ENCODE measurements at places on chromosomes 16 and 17.
A peak's percentile ranks its signal among the peaks of the same experiment; 100 is the strongest.

DNA sequence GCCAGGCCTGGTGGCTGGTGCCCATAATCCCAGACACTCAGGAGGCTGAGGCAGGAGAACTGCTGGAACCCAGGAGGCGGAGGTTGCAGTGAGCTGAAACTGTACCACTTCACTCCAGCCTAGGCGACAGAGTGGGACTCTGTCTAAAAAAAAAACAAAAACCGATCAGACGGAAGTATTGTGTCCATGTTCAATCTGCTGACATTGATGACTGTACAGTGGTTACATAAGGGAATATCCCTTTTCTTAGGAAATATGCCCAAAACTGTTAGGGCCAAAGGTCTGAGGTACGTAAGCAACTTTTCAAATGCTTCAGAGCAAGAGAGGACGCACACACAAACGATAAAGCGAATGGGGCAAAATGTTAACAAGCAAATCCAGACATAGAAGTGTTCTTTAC lies 69.8 kb upstream of the DNAH17 start:
- H3K4me3 ChIP-seq = no peak overlapping the region
- no peaks in the 10 kb centered on the region for H3K36me3 ChIP-seq
- H3K27ac ChIP-seq = no peak overlapping the region
- no peak for DNase-seq

GRCh38 chr16:63385714-63386432 lies 1349.6 kb upstream of the CDH8 start:
- no peaks in the 10 kb centered on the region for H3K36me3 ChIP-seq
- no peak overlapping the region for H3K27ac ChIP-seq
- H3K4me1 ChIP-seq = no peaks in the 10 kb centered on the region
- H3K4me3 ChIP-seq = no peak overlapping the region

GRCh38 chr17:68849673-68850610 lies 105.2 kb downstream of the ABCA8 start:
- H3K4me1 ChIP-seq = no peaks in the 10 kb centered on the region
- no peaks in the 10 kb centered on the region for H3K27me3 ChIP-seq
- no peak for DNase-seq
- no peak overlapping the region for H3K4me3 ChIP-seq

DNA sequence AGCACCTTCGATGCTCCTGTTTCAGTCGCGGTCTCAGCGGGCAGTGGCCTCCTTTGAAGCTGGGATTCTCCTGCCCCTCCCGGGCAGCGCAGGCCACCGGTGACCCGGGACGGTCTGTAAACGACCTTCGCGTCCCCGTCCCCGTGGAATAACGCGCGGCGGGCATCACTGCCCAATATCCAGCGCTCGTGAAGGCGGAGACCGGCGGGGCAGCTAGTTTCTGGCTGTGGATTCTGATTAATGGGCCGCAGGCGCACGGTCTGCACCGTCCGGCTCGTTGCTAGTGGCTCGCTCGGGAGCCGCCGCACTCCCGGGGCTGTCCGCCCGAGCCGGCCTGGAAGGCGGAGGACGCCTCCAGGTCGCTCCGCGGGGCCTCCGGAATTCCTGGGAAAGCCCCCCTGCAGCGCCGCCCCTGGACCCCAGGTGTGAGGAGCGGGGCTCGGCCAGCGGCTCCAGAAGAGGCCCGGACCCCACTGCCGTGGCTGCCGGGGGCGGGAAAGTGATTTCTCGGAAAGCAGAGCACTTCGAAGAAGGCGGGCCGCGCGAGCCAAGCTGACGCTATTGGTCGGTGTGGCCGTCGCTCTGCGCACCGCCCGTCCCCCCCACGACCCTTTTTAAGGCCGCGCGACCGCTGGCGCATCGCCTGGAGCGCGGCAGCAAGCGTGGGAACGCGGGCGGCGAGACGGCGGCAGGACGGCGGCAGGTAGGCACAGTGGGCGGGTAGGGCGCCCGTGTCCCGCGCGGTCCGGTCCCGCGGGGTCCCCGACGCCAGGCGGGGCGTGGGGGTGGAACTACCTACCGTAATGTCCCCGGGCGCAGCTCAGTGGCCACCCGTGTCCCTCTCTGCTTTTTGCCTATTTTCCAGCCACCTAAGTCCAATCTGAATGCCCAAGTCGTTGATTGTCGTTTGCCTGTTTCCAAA lies at the start of gene IRF8:
Gene IRF8, plus strand, starts transcription at position 642 of the 922 bp plus-strand sequence. CDS start 3,854 bp downstream, outside the sequence.
- H3K4me1 ChIP-seq = peaks cover 25% of the 10 kb centered on the region
- peak; percentile 81 for DNase-seq
- H3K27ac ChIP-seq = no peak within 1 kb of the TSS
- peak within 1 kb of the TSS; percentile 53 for H3K4me3 ChIP-seq

DNA sequence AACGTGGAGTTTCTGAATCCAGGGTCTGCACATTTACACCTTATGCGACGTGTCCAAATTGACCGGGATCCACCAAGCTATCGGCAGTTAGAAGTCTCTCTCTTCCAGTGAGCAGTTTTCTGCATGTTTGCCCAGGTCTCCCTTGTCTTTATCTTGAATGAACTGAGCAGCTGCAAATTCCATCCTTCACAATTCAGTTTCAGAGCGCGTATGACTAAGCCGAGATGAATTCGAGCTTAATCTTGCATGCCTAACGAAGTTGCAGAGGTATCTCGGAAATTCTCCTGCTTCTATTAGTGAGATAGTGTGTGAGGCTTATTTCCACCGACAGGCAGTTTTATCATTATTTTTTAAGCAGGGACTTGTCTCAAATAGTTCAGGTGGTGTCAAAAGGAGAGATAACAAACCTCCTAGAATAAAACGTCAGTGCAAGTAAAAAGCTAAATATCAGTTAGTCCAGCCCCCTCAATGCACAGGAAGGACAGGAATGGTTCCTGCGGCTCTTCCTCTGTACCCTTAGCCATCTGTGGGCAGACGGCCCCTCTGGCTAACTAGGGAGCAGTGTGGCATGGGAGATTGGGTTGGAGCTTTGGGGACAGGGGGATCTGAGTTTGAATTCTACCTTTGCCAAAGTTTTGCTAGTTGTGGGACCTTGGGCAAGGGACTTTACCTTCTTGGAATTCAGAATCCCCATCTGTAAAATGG lies 93.0 kb upstream of the GPR139 start:
- H3K27ac ChIP-seq = no peak overlapping the region
- H3K27me3 ChIP-seq = no peaks in the 10 kb centered on the region
- no peaks in the 10 kb centered on the region for H3K4me1 ChIP-seq
- H3K4me3 ChIP-seq = no peak overlapping the region
- no peaks in the 10 kb centered on the region for H3K36me3 ChIP-seq

DNA sequence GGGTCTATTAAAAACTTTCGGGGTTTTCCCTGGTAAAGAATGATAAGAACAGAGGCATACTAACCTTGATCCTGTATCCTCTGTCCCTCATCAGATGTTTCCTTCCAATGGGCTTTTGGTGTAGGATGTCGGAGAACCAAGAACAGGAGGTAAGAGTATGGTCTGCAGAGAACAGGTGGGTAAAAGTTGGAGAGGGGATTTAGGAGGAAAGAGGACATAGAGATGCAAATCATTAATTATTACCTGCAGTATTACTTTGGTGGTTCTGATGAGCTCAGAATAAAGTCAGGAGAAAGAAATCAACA lies 4.3 kb downstream of the SNX11 start:
- no peak for DNase-seq
- no peaks in the 10 kb centered on the region for H3K36me3 ChIP-seq
- no peak overlapping the region for H3K4me3 ChIP-seq
- peaks cover 5% of the 10 kb centered on the region for H3K4me1 ChIP-seq
- H3K27me3 ChIP-seq = no peaks in the 10 kb centered on the region

DNA sequence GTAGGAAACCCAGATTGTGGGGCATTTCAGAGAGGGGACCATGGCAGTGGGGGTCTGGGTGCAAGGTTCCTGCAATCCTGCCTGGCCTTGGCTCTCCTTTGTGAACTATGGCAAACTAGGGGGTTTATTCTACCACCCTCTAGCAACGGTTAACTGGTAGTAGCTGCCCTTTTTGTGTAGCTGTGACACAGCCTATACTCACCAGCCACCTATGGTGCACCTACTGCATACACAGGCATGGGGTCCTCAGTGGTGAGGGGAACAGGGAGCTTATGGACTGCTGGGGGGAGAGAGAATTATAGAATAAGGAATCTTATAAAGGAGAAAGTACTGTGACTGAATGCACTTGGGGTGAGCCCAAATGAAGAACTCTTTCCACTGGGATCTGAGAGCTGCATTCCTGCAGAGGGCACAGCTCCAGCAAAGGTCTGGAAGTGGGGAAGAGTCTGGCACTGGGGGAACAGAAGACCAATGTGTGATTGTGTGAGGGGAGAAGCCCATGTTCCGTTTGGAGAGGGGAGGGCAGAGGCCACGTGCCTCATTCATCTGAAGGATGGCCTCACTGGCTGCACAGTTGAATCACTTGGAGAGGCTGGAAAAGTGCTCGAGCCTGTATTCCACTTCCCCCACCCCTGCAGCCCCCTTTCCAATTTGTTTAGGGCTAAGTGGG lies 2.1 kb downstream of the MT1X start:
- H3K36me3 ChIP-seq = no peaks in the 10 kb centered on the region
- peaks cover 35% of the 10 kb centered on the region for H3K27me3 ChIP-seq

GRCh38 chr17:41392278-41392677 lies 5.1 kb downstream of the KRT31 start:
- peak; percentile 35 for DNase-seq
- H3K36me3 ChIP-seq = no peaks in the 10 kb centered on the region

- no peaks in the 10 kb centered on the region for H3K36me3 ChIP-seq
- no peaks in the 10 kb centered on the region for H3K27me3 ChIP-seq
- peak; percentile 85 for DNase-seq
- H3K4me1 ChIP-seq = peaks cover 35% of the 10 kb centered on the region
- no peak overlapping the region for H3K4me3 ChIP-seq
- H3K27ac ChIP-seq = peak overlapping the region; percentile 80
These were observed 8.5 kb downstream of the ZFPM1 start for GRCh38 chr16:88461331-88462269.

DNA sequence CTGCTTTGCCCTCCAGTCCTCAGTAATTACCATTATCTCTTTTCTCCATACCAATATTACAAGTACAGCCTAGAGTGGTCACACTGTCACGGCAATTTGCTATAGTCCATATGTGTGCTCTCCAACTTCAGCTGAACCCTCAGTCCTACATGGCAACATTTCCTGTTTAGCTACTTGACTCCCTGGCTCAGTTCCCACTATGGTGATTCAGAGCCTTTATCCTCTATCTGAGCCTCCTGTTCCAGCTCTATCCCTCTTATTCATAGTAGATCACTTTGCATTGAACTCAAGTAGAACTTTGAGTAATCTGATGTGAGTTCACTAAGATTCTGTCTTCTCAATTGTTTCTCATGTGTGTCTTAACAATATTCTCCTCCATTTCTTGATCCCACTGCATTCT lies 43.7 kb upstream of the GOSR1 start:
- DNase-seq = peak; percentile 95
- no peaks in the 10 kb centered on the region for H3K4me1 ChIP-seq
- H3K27ac ChIP-seq = no peak overlapping the region

- no peak for DNase-seq
- H3K4me1 ChIP-seq = no peaks in the 10 kb centered on the region
These were observed 67.8 kb downstream of the GOSR1 start for GRCh38 chr17:30545024-30545423.

GRCh38 chr17:38400286-38400685 lies 28.0 kb upstream of the ARHGAP23 start:
- H3K4me1 ChIP-seq = peaks cover 3% of the 10 kb centered on the region
- no peak overlapping the region for H3K27ac ChIP-seq

GRCh38 chr16:10031473-10031872 lies 150.8 kb downstream of the GRIN2A start:
- no peak overlapping the region for H3K4me3 ChIP-seq
- H3K27ac ChIP-seq = no peak overlapping the region
- H3K36me3 ChIP-seq = no peaks in the 10 kb centered on the region
- H3K4me1 ChIP-seq = no peaks in the 10 kb centered on the region

- H3K27ac ChIP-seq = no peak overlapping the region
- H3K36me3 ChIP-seq = no peaks in the 10 kb centered on the region
- peaks cover 10% of the 10 kb centered on the region for H3K27me3 ChIP-seq
- H3K4me3 ChIP-seq = peak overlapping the region; percentile 81
- DNase-seq = no peak
- peaks cover 6% of the 10 kb centered on the region for H3K4me1 ChIP-seq
These were observed 1.9 kb downstream of the RTN4RL1 start for GRCh38 chr17:2023256-2023655.

GRCh38 chr17:78281249-78281845 lies 49.9 kb downstream of the TMEM235 start:
- peaks cover 11% of the 10 kb centered on the region for H3K4me1 ChIP-seq
- no peaks in the 10 kb centered on the region for H3K36me3 ChIP-seq
- H3K4me3 ChIP-seq = no peak overlapping the region
- DNase-seq = no peak
- no peak overlapping the region for H3K27ac ChIP-seq

- no peak for DNase-seq
- no peaks in the 10 kb centered on the region for H3K27me3 ChIP-seq
- no peaks in the 10 kb centered on the region for H3K4me1 ChIP-seq
- H3K27ac ChIP-seq = no peak overlapping the region
- no peak overlapping the region for H3K4me3 ChIP-seq
- no peaks in the 10 kb centered on the region for H3K36me3 ChIP-seq
These were observed 22.6 kb downstream of the SMURF2 start for GRCh38 chr17:64639516-64639915.

GRCh38 chr17:77963441-77963840 lies 4.9 kb downstream of the TNRC6C start:
- no peaks in the 10 kb centered on the region for H3K36me3 ChIP-seq
- peak; percentile 70 for DNase-seq
- H3K27ac ChIP-seq = no peak overlapping the region
- H3K4me3 ChIP-seq = no peak overlapping the region

GRCh38 chr16:81018496-81018895 lies 11.5 kb downstream of the CENPN start:
- no peak overlapping the region for H3K4me3 ChIP-seq
- H3K4me1 ChIP-seq = no peaks in the 10 kb centered on the region
- no peak for DNase-seq
- H3K36me3 ChIP-seq = peaks cover 50% of the 10 kb centered on the region
- no peaks in the 10 kb centered on the region for H3K27me3 ChIP-seq

DNA sequence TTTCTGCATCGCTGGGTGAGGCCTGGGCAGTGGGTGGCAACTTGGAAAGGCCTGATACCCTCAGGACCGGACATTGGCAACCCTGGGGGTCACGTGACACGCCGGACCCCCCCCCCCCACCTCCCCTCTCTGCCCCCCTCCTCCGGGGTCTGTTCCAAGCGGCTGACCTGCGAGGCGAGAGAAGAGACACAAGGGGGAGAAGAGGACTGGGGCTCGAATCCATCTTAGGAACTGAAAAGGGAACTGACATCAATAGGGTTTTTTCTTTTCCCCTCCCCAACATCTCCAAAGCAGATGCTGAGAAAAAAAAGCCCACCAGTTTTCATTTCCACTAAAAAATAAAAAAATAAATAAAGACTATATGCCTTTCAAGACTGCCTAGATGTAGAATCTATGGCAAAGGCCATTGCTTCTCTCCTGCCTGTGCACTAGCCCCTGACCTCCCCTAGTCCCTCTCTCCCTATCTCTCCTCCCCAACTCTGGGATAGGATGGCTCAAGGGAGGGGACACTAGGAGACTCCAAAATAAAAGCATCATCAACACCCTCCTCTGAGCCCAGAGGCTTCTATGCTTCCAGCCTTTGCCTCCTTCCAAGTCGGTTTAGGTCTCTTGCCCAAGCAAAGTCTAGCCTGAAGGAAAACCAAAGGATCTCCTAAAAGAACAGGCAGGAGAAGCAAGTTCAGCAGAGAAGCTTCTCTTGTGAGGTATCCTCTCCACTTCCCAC lies 7.7 kb upstream of the HOXB2 start:
- no peaks in the 10 kb centered on the region for H3K36me3 ChIP-seq
- peaks cover 57% of the 10 kb centered on the region for H3K27me3 ChIP-seq
- H3K4me1 ChIP-seq = peaks cover 77% of the 10 kb centered on the region
- no peak for DNase-seq
- peak overlapping the region; percentile 51 for H3K4me3 ChIP-seq
